Right lung (tissue), 10 donors: ENCODE measurements at places on chromosomes 5 and 9. TPM values are rescaled to one million over a fixed set of nuclear protein-coding genes. Genes with fewer than 3 reads are reported as not detected.

The GPR151 gene
- not detected for polyA plus RNA-seq

- no peak for DNase-seq
Measured at GRCh38 chr5:88740604-88741185, 142.3 kb downstream of the MEF2C start.

The ABO gene
- polyA plus RNA-seq, result 7.2 TPM

DNA sequence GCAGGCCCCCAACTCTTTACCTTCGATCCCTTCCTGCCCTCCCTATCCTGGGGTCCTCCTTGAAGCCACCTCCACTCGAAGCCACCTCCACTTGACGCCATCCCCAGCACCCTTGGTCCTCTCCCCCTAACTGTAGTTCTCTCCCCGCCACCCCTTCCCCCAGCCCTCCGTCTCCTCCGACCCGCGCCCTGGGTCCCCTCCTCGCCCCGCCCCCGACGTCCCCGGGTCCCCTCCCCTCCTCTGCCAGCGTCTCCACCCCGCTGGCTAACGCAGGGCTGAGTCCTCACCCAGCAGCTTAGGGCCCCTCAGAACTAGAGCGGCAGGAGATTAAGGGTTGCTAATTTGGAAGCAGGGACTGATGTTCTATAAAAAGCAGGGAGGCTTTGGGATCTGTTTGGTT is 30.6 kb upstream of the ANKRD33B start:
- no peak for DNase-seq

GRCh38 chr5:610744-611730 is 1.1 kb upstream of the CEP72 start:
- DNase-seq, result no peak
